ENCODE measurements at places on chromosomes 7 and 10.

DNA sequence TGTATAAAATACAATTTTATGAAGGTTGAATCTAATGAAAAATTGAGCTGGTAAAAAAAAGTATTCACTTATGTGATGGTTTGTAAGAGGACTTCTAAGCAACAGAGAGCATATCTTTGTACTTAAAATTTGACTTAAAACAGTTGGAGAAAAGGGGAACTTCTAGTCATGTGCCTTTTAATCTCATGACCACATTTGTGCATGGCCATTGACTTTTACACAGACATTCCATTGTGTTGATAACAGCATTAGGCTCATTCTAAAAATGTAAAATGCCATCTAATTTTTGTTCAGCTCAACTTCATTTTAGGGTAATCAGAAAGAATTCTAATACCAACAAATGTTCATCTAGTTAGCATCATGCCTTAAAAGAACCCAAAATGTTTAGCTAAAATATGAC lies 119.9 kb downstream of the HPSE2 start:
- no peak for DNase-seq

DNA sequence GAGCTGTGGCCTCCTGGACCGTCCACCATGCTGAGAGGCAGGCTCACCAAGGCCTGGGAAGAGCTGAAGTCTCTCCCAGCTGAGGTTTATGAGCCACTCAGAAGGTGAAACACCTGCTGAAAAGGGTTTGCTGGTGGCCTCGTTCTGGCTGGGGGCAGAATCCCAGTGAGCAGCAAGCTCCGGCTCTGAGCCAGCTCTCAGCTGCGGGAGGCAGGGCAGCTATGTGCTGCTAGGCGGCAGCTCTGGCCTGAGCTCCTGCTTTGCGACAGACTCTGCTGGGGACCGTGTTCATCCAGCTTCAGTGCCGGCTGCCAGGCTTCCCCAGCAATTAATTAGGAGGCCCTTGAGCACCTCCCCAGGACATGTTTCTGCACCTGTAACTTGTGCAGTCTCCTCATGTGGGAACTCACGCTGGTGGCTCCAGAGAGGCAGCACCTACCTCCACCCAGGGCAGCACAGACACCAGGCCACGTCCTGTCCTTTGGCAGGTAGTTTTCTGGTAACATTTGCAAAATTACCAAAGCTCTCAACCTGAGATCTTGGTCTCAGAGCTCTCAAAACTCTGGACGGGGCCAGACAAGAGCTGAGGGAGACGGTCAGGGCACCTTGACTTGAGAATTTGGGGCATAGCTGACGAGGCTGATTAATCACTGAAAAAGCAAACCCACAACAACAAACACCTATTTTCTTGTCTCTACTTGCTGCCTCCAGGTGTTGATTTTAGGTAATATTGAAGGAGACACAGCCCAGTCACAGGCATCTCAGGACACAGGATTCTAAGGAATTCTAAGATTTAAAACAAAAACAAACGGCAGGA lies 185.0 kb downstream of the TCERG1L start:
- DNase-seq = no peak

- DNase-seq = no peak
Observed at GRCh38 chr10:12608761-12609160, 259.4 kb downstream of the CAMK1D start.

- no peak for DNase-seq
Observed at GRCh38 chr7:155885167-155886155, 73.2 kb upstream of the SHH start.

- DNase-seq = no peak
Observed at GRCh38 chr7:149642589-149642988, 130.8 kb downstream of the ZNF467 start.

- DNase-seq = no peak
Observed at GRCh38 chr10:85781404-85781803, 585.2 kb downstream of the GRID1 start.

- no peak for DNase-seq
Observed at GRCh38 chr10:69952069-69952800, 100.4 kb upstream of the MACROH2A2 start.

GRCh38 chr7:157291404-157292080 lies 45.3 kb upstream of the DNAJB6 start:
- DNase-seq = no peak

DNA sequence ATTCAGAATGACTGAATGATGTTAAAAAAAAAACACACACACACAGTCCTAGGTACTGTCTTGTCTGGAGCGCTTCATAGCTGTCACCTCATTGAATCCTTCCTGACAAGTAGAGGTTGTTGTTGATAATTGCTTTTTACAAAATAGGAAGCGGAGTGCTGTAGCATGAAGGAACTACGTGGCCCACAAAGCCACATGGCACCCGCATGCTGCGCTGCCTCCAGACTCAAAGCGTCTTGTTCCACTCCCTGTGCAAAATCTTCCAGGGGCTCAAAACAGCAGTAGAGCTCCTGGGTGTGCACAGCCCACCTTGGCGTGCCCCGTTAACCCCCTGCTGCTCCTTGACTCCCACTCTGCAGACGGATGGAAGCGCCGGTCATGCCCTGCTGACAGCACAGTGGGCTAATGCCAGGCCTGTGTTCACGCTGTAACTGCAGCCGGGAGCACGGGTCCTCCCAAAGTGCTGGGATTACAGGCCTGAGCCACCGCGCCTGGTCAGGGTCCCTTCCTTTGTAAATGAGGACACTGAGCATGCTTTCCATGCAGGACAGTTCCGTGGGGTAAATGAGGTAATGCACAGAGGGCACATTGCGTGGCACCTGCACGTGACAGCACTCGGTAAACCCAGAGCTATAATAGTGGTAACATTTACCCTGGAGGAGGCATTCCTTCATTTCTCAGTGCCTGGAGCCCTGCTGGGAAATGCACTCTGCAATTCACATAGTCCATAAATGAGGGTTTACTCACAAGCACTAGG lies 91.1 kb upstream of the GNA12 start:
- DNase-seq = no peak

DNA sequence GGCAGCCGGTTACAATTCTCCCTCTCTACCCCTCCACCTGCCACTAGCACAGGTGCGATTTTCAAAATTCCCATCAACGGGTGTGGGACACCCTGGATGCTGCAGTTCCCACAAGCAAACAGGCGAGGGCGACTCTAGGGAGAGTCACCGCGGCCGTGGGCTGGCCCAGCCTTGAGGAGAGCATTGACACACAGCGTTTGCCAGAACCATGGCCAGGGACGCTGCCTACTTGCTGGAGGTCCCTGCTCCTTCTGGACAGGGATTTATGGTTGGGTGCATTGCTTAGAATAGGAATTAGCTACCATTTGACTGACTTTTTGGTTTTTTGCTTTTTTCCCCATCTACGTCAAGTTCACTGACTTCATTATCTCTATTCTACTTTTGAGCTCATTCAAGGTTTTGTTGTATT lies 19.0 kb upstream of the CLDN4 start:
- peak; percentile 32 for DNase-seq

DNA sequence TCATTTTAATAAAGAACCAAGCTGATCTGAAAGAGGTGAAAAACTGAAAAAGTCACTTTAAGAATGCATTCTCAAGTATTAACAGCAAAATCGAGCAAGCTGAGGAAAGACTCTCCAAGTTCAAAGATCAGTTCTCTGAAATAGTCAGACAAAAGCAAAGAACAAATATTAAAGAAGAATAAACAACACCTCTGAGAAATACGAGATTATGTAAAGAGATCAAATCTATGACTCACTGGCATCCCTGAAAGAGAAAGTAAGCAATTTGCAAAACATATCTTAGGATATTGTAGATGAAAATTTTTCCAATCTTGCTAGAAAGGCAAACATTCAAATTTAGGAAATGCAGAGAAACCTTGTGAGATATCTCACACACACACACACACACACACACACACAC lies 138.4 kb upstream of the HGF start:
- no peak for DNase-seq

- no peak for DNase-seq
Observed at GRCh38 chr7:99050971-99051370, 92.9 kb downstream of the SMURF1 start.

GRCh38 chr7:40749877-40750276 lies 615.1 kb downstream of the SUGCT start:
- no peak for DNase-seq

GRCh38 chr10:73585327-73585726 lies 5.8 kb downstream of the USP54 start:
- no peak for DNase-seq

GRCh38 chr7:143244321-143244720 lies 18.9 kb upstream of the GSTK1 start:
- no peak for DNase-seq

GRCh38 chr7:44264221-44264931 lies 61.0 kb downstream of the CAMK2B start:
- no peak for DNase-seq

GRCh38 chr10:124604214-124605000 lies 139.8 kb downstream of the FAM53B start:
- no peak for DNase-seq

GRCh38 chr10:102403115-102403514 lies 7.6 kb downstream of the NFKB2 start:
- no peak for DNase-seq

DNA sequence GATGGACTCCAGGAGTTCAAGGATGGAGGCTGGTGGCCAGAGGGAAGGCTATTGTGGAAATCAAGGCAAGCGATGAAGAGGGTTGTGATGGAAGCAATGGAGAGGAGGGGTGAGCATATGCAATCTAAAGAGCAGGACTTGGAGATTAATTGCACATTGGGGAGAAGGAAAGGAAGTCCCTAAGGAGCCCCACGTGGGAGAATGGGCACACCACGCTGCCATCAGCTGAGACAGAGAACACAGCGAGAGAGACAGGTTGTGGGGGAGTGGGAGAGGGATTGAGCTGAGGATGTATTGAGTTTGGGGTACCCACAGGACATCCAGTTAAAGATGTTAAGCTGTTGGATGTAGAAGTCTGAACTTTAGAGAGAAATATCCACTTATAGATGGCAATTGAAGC lies 73.6 kb downstream of the TMEM178B start:
- no peak for DNase-seq

DNA sequence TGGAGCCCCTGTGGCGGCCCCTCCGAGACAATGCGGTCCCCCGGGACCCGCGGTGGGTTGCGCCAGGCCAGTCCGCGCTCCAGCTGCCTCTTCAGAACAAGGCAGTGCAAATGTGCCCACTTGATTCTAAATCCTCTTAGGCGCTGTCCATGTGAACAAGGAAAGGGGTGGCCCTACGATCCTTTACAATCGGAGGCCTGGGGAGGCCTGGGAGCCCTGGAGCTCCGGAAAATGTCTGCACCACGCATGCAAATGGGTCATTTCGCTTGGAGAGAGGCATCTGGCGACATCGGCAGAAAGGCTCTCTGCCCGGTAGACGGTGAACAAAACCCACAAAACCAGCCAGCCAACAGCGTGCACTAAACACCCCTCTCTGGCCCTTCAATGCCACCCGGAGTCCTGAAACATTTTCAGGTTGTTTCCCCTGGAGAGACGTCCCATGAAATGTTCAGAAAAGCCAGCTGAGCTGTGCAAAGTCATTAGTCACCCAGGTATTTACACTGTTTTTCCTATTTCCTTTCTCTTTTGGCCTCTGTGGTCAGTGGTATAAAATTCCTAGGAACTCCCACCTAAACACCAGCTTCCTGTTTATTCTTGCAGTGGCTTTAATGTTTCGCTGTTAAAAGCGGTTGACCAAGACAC lies 102.8 kb upstream of the ZNF438 start:
- DNase-seq = peak; percentile 16

DNA sequence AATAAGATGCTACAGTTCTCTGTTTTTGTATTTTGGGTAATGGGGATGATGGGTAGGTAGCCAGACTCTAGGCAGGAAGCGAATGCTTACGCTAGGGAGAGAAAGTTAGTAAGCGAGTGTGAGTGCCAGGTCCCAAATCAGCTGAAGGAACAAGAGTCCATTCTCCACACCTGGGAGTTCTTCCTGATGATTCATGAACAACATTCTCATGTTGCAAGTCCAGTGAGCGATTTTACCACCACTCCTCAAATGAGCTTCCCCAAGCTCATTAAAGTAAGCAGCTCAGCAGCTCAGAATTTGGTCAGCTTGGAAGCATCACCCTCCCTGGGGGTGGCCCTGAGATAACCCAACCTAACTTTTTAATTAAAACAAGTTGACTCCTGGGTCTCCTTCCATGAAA lies 27.3 kb downstream of the SH3PXD2A start:
- no peak for DNase-seq

GRCh38 chr7:81025360-81025759 lies 106.5 kb upstream of the SEMA3C start:
- no peak for DNase-seq

DNA sequence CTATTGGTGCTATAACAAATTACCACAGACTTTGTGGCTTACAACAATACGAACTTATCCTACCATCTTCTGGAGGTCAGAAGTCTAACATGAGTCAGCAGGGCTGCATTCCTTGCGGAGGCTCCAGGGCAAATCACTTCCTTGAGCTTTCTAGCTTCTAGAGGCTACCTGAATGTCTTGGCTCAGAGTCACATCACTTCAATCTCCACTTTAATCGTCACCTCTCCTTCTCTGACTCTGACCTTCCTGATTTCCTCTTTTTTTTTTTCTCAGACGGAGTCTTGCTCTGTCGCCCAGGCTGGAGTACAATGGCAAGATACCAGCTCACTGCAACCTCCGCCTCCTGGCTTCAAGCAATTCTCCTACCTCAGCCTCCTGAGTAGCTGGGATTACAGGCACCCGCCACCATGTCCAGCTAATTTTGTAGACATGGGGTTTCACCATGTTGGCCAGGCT lies 44.6 kb upstream of the ANAPC16 start:
- no peak for DNase-seq

GRCh38 chr10:13161857-13162271 lies 506 bp downstream of the MCM10 start:
- DNase-seq = peak; percentile 7

DNA sequence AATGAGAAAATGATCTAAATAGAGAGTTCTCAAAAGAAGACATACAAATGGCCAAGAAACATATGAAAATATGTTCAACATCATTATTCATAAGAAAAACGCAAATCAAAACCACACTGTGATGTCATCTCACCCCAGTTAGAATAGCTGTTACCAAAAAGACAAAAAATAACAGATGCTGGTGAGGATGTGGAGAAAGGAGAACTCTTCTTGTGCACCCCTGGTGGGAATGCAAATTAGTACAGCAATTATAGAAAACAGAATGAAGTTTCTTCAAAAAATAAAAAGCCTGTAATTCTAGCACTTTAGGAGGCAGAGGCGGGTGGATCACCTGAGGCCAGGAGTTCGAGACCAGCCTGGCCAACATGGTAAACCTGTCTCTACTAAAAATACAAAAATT lies 199.3 kb downstream of the PARD3 start:
- DNase-seq = no peak

- DNase-seq = no peak
Observed at GRCh38 chr7:8444468-8444769, 11.0 kb downstream of the NXPH1 start.

Data from activated T-cell treated with anti-CD3 and anti-CD28 coated beads for 24 hours (primary cell).